Karpas-422 (cell line): ENCODE measurements at places on chromosomes 5 and 9. TPM values are rescaled to one million over a fixed set of nuclear protein-coding genes. Genes with fewer than 3 reads are reported as not detected.

RACK1 gene
- 7,026 and 7,196 TPM in 2 replicates for total RNA-seq

VLDLR gene
- 16.4 and 31.5 TPM in 2 replicates for total RNA-seq

MEIKIN gene
- not detected in 2 replicates for total RNA-seq

DNA sequence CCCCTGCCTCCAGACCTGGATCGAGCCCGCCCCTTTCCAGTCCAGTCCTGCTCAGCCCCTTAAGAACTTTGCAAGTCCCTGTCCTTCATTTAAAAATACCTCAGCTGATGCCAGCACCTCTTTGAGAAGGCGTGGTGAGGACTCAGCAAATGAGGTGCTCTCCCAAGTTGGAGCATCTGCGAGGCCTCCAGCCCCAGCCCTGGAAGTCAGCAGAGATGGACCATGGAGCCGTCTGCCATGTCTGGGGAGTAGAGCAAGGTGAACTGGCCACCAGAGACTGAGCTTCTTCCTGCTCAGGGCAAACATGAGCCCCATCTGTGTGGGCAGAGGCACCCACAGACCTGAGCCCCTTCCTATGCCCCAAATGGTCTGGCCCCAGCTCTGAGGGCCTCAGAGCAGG is 71.5 kb downstream of the UBE2QL1 start:
- no peaks in the 10 kb centered on the region for H3K36me3 ChIP-seq
- no peaks in the 10 kb centered on the region for H3K4me1 ChIP-seq
- H3K4me3 ChIP-seq: no peak overlapping the region
- H3K27me3 ChIP-seq: no peaks in the 10 kb centered on the region
- no peak for DNase-seq

DNA sequence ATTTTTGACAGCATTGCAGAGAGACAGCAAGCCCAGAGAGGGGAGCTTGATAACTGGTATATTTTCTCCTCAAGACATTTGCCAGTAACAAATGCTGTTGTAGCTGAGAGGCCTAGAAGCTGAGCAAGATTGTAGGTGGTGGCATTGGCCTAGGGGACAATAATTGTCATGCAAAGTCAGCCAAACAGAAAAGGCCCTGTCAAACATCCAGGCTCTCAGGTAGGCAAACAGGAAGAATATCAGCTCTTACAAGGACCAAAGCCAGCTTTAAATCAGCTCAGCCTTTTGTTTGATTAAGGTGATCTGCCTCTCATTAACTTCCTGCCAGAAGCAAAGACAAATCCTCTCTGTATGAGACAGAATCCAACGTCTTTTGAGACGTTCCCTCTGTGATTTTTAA is 29.7 kb upstream of the BARX1 start:
- H3K36me3 ChIP-seq: no peaks in the 10 kb centered on the region
- no peaks in the 10 kb centered on the region for H3K4me1 ChIP-seq
- H3K4me3 ChIP-seq: no peak overlapping the region

DNA sequence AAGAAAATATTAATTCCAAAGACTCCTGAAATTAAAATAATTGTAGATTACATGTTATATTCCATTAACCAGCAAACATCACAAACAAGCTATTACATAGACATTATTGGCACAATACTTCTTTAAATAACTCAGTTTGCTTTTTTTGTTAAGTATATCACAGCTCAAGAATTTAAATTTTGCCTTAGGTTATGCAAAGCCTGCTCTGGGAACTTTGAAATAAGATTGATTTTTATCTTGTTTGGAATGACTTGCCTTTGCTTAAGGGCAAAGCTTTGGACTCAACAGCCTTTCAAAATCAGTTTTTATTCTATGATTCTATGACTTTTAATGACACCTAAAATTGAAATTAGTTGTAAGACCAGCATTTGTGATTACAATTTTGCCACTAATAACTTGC is 78.2 kb downstream of the ALDH7A1 start:
- no peaks in the 10 kb centered on the region for H3K27me3 ChIP-seq
- H3K4me1 ChIP-seq: no peaks in the 10 kb centered on the region
- H3K27ac ChIP-seq: no peak overlapping the region

- DNase-seq: peak; percentile 88
- H3K4me1 ChIP-seq: no peaks in the 10 kb centered on the region
- H3K4me3 ChIP-seq: no peak overlapping the region
- H3K36me3 ChIP-seq: no peaks in the 10 kb centered on the region
- H3K27me3 ChIP-seq: no peaks in the 10 kb centered on the region
Measured at GRCh38 chr9:21381448-21382339, 3.5 kb downstream of the IFNA2 start.

DNA sequence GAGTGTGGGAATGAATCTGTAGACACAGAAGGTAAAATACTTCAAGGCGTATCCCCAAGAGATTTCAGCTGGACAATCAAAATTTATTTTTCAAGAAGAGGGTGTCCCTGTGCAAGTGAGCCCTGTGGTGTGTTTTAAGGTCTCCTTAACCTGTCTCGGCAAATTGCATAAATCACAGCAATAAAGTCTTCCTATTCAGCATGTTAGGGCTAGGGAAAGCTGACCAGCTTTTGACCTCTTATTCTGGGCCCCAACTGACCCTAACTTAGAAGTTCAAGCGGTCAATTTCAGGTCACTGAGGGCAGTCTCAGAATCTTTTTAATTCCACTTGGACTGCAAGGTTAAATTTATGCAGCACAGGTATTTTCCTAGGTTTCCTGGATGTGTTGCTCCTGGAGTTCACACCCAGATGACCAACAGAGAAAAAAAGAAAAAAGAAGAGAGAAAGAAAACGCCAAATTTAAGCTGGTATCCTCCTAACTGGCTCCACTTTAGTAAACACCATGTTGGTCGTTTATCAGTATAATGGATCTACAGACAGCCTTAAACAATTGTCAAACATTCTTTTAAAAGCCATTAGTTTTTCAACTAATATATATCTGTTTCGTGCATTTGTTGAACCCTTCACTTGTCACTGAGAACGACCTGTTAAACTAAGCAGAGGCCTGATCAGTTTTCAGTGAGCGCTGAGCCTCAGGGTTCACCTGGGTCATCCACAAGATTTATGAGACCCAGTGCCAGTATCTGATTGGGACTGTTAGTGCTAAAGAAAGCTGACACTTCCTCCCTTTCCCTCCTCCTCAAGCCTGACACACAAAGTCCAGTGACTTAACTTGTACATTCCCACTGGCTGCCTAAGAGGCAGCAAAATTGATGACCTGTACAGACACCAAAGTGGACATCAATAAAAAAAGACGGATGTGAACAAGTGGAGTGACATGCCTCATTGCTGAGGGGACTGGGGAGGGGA is 546.1 kb downstream of the NR2F1-AS1 start:
- H3K27ac ChIP-seq: no peak overlapping the region
- H3K36me3 ChIP-seq: no peaks in the 10 kb centered on the region
- no peaks in the 10 kb centered on the region for H3K4me1 ChIP-seq
- no peak for DNase-seq
- H3K4me3 ChIP-seq: no peak overlapping the region
- no peaks in the 10 kb centered on the region for H3K27me3 ChIP-seq

- peaks cover 18% of the 10 kb centered on the region for H3K4me1 ChIP-seq
- no peaks in the 10 kb centered on the region for H3K27me3 ChIP-seq
- H3K36me3 ChIP-seq: no peaks in the 10 kb centered on the region
- H3K4me3 ChIP-seq: no peak overlapping the region
- H3K27ac ChIP-seq: no peak overlapping the region
- DNase-seq: no peak
Measured at GRCh38 chr5:132481596-132482211, 8.9 kb downstream of the IRF1 start.

DNA sequence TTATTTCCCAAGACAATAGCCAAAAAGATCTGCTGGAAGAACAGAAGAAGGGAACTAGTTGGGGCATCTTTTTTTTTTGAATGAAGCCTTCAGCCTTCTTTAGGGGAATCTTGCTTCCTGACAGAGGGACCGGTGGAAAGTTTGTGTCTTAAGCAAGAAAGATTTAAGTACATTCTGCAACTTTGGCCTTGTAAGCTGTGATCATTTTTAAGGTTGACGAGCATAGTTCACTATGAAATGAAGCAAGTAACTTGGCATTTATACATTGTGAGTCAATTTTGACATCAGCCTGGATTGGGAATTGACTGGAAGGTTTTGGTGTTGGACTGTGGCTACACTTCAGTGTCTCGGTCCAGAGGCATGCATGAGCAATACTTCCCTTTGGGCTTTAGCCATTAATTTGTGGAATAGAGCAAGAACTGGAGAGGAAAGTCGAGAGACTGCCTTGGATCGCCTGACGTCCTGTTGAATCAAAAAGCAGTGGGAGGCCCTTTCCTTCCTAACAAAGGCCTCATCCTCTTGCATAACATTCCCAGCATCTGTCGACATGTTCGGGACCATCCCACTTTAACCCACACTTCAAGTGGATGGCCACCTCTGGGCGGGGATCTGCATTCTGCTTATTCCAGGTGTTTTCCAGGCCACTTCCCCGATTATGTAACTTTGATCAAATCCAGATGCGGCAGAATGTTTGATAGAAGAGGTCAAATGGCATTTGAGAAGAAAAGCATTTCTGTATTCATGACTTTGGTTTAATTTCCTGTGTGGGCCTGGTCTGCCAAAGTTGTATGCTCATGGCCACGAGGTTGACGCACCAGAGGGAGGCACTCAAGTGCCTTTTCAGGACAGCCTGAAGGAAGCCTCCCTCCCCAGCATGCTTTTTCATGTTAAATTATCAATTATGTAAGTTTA is 12.5 kb downstream of the ABL1 start:
- H3K27me3 ChIP-seq: no peaks in the 10 kb centered on the region
- H3K36me3 ChIP-seq: no peaks in the 10 kb centered on the region
- H3K4me3 ChIP-seq: no peak overlapping the region
- H3K27ac ChIP-seq: no peak overlapping the region
- DNase-seq: no peak

GRCh38 chr9:90446200-90446948 is 196.2 kb downstream of the DIRAS2 start:
- no peaks in the 10 kb centered on the region for H3K4me1 ChIP-seq
- H3K4me3 ChIP-seq: no peak overlapping the region
- H3K36me3 ChIP-seq: no peaks in the 10 kb centered on the region
